Mucosa of gallbladder (tissue), 1 donor: ENCODE measurements at places on chromosomes 6 and 20. TPM values are rescaled to one million over a fixed set of nuclear protein-coding genes. Genes with fewer than 3 reads are reported as not detected.
A peak's percentile ranks its signal among the peaks of the same experiment; 100 is the strongest.

Gene PKIG
- total RNA-seq = 92.0 TPM

Gene ZFP57
- total RNA-seq = 0.12 TPM

Gene TBX18
- 1.4 TPM for total RNA-seq

Gene MEP1A
- total RNA-seq = not detected

Gene RCAN2
- 61.7 TPM for total RNA-seq

Gene PPP1R16B
- total RNA-seq = 4.1 TPM

Gene COL19A1
- 0.49 TPM for total RNA-seq

Gene CCR6
- 1.3 TPM for total RNA-seq

Gene CPXM1
- total RNA-seq = 6.8 TPM

Gene C20orf202
- 0.66 TPM for total RNA-seq

Gene SPO11
- total RNA-seq = not detected

Gene CNR1
- total RNA-seq = 3.7 TPM

GRCh38 chr6:116029535-116029934, 31.2 kb downstream of the FRK start:
- DNase-seq = no peak

DNA sequence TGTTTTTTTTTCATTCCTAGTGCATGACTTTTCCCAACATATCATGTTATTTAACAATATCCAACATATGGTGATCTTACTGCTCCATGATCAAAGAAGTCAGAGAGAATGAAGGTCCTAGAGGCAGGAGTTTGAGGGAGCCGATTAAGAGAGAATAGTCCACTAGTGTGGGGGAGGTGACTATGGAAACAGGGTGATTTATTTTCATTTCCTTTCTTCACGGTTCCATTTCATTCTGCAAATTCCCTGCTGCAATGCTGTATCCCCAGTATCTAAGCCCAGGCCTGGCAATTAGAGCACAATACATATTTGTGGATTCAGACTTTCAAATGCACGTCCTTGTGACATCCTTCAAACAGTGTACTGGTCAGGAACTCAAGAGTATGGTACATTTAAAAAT, 91.4 kb downstream of the CD83 start:
- DNase-seq = no peak

- no peak for DNase-seq
Measured at GRCh38 chr20:31494131-31494530, 19.0 kb downstream of the REM1 start.

DNA sequence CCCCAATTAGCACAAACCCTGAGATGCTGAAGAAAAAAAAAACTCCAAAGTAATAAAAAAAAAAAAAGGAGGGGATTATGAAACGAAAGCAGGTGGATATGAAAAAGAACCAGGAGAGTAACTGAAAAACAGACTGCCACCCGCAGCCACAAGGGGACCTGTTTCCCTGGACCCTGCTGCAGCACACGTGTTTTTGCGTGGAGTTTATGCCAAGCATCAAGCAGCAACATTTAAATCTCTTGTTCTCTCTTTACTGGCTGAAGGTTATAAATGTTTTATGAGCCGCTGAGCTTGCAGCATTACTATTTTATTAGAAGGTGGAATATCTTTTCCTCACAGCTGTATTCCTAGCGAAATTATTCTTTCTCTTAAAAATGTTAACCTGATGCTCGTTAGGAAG, 131.6 kb upstream of the OLIG3 start:
- no peak for DNase-seq

GRCh38 chr6:161452241-161452640, 178.4 kb upstream of the AGPAT4 start:
- DNase-seq = no peak

GRCh38 chr6:81863123-81863522, 110.6 kb upstream of the TENT5A start:
- DNase-seq = no peak

DNA sequence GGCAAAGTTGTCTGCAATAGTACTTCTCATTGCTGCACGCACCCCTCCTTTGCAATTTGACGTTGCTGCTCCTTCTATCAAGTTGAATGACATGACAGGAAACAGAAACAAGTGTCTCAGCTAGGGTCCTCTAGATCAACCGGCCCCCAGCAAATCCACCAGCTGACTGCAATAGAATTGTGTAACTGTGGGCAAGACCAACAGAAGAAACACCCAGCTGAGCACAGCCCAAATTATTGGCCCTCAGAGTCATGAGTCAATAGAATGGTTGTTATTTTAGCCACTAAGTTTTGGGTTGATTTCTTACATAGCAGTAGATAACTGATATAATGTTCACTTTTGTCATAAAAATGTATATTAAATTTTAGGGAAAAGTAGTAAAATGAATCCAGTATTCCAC, 202.7 kb downstream of the MAFB start:
- DNase-seq = no peak

DNA sequence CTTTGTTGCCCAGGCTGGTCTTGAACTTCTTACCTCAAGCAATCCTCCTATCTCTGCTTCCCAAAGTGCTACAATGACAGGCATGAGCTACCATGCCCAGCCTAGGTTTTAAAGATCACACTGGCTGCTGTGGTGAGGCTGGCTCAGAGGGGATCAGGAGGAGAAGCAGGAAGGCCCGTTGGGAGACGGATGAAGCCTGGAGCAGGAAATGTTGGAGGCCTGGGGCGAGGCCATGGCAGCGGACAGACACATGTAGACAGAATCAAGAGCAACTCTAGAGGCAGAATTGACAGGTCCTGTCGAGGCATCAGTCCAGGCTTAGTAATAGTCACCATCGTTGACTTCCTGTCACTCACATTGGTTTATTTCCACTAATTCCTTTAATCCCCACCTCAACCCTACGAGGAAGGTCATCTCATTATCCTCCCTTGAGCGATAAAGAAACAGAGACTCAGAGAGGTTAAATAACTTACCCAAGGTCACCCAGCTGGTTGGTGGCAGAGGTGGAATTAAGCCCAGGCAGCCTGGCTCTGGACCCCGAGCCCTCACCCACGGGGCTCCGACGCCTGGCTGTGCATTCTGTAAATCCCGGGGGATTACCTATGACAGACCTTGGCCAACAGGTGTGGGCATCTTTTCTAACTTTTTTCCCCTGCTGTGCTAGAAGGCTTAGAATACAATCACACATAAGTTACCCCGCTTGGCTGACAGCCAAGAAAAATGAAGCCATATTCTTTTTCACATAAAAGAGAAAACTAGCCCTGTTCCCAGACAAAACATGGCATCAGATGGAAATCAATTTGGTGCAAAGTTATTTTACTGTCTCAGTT, 113.4 kb downstream of the EYA2 start:
- no peak for DNase-seq

- DNase-seq = no peak
Measured at GRCh38 chr6:1439349-1439748, 50.0 kb downstream of the FOXF2 start.

DNA sequence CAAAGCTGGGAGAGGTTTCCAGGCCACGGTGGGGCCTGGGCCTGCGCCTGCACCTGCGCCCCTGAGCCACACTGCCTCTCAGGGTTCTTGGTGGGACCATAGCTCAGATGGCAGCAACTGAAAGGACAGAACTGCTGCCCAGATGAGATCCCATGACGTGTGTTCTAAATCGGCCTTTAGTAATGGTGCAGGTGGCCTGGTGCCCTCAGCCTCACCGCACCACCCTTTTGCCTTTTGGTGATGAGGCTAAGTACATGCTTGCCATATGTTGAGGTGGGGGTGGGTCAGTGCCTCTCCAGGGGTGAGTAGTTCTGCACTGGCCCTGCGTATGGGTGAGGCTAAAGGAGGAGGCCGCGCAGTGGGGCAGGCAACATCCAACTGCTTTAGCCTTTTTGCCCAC, 7.4 kb downstream of the PSMG4 start:
- DNase-seq = no peak

DNA sequence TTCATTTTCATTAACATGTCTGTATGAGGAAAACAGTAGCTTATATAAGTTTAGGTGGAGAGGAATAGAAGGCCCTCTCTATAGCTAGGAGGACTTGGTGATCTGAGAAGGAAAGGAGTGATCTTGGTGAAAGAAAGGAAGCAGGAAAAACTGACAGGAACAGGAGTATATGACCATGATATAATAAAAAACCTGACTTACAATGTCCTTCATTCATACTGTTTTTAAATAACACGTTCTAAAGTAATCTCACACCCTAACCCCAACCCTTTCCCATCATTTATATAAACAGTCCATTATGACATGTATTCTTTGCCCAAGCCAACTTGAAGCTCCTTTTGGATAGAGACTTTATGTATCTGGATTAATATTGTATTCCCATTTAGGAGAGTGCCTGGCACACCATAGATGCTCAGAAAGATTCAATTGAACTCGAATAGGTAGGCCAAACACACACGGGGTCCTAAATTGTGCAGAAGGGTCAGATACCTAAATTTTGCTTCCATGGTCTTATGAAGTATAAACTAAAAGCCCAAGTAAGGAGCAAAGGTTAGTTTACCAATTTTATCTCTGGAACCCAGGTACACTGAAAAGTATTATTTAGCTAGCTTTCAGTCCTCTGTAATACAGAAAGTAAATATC, 75.9 kb downstream of the OR2B2 start:
- DNase-seq = no peak

- DNase-seq = no peak
Measured at GRCh38 chr6:142906945-142907470, 38.0 kb downstream of the HIVEP2 start.

- no peak for DNase-seq
Measured at GRCh38 chr6:10411131-10411970, 3.5 kb downstream of the TFAP2A start.

DNA sequence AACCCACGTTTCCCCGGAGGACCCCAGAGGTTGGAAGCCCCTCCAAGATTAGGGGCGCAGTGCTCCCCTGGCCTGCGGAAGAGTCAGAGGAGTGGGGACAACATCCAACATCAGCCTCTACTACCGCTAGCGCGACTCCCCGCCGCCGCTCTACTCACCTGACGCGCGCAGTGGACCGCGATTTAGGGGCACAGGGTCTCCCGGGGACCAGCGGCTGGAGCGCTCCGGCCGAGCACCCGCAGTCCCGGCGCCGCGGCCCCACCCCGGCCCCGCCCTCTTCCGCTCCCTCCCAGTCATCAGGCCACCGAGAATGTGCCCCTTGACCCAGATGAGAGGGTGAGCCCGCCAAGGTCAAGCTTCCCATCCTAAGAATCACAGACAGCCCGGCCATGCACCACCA, at the start of gene ZFP57:
ZFP57 (minus strand) TSS at position 249 of the 400 bp plus-strand sequence. CDS start 4,149 bp downstream, outside the sequence.
- no peak for DNase-seq

- DNase-seq = no peak
Measured at GRCh38 chr20:46915575-46916257, 21.1 kb downstream of the EYA2 start.

DNA sequence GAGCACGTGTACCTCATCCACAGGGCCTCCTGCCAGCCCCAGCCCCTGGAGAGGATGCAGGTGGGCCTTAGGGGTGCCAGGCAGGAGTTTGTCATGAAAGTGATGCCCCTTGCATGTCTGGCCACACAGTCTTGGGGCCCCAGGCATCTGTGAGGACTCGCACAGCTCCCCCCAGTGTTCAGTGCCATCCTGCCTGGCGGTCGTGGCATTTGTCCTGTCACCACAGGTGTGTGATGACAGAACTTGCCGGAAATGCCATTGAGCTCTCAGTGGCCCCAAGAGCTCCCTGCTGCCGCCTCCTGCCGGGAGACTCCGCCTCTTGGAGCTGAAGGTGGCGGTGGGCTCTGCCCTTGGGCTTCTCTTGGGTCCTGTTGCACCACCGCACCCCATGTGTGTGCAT, 30.6 kb upstream of the ADRM1 start:
- DNase-seq = no peak

GRCh38 chr20:53750827-53751619, 157.4 kb upstream of the ZNF217 start:
- no peak for DNase-seq

DNA sequence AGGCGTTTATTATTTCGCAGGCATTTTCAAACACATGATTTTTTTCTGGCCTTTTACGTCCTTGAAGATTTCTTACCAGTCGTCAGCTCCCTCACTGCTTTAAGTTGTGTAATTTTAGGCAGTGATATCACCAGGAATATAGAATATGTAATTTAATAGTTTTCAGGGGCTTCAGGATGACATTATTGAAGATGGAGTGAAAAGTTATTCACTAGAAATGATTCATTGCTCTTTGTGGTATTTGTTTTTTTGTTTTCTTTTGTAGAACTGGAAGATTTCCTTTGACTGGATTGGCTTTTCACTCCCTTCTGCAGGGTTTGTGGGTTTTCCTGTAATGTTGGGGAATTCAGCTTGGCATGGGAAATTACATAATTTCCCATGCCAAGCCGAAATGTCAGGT, 2.0 kb downstream of the LRRC1 start:
- no peak for DNase-seq

GRCh38 chr20:18739751-18740166, 73.8 kb upstream of the SCP2D1 start:
- peak; percentile 62 for DNase-seq
